ENCODE measurements at places on chromosomes 2 and 18.

- peaks cover 15% of the 10 kb centered on the region for H3K4me1 ChIP-seq
- H3K36me3 ChIP-seq = peaks cover 7% of the 10 kb centered on the region
- H3K4me3 ChIP-seq = peak overlapping the region; percentile 91
These were observed 492 bp downstream of the KIF5C start for GRCh38 chr2:148875387-148876051.

DNA sequence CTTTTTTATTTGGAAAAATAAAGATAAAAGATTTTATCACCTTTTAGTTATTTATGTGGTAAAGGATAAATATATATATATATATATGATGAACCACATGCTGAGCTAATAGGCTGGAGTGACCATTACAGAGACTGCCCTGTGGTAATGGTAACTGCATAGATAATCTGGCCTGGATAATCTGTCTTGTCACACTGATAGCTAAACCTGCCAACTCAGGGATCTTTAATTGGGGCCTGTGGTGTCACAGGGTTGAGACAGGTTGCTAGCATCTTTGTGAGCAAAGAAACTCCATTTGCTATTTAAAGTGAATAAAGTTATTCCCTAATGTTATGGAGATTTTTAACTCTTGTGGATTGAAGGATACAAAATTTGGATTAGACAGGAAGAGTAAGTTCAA, 203.0 kb downstream of the PHLPP1 start:
- H3K4me3 ChIP-seq = no peak overlapping the region
- no peaks in the 10 kb centered on the region for H3K4me1 ChIP-seq
- H3K27me3 ChIP-seq = no peaks in the 10 kb centered on the region
- H3K36me3 ChIP-seq = peaks cover 4% of the 10 kb centered on the region
- no peak overlapping the region for H3K27ac ChIP-seq

DNA sequence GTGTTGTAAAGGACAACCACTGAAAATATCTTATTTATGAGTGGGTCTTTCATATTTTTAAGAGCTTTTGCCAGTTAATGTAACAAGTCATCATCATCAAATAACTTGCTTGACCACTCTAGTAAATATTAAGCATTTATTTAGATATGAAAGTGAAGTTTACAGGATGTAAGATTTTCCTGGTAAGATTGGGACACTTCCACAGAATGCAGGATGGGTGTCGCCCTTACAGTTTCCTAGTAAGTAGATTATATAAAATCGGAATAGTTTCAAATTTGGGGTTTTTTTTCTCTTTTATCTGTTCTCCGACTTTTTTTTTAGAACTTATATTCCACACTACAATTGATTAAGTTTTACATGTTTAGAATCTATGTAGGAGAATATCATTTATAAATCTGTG, 14.8 kb upstream of the SLC40A1 start:
- no peak overlapping the region for H3K4me3 ChIP-seq
- peaks cover 5% of the 10 kb centered on the region for H3K27me3 ChIP-seq
- H3K36me3 ChIP-seq = no peaks in the 10 kb centered on the region
- H3K4me1 ChIP-seq = peaks cover 10% of the 10 kb centered on the region
- no peak overlapping the region for H3K27ac ChIP-seq

GRCh38 chr2:66571918-66572317, 137.0 kb downstream of the MEIS1 start:
- no peak overlapping the region for H3K27ac ChIP-seq
- no peaks in the 10 kb centered on the region for H3K4me1 ChIP-seq
- no peak for DNase-seq

- H3K4me3 ChIP-seq = no peak overlapping the region
- no peak overlapping the region for H3K27ac ChIP-seq
- no peak for DNase-seq
- peaks cover 10% of the 10 kb centered on the region for H3K27me3 ChIP-seq
- no peaks in the 10 kb centered on the region for H3K36me3 ChIP-seq
- H3K4me1 ChIP-seq = no peaks in the 10 kb centered on the region
These were observed 470.7 kb downstream of the LPIN1 start for GRCh38 chr2:12217175-12217574.

GRCh38 chr2:147631294-147631693, 213.5 kb upstream of the ACVR2A start:
- H3K27ac ChIP-seq = peak overlapping the region; percentile 74
- peaks cover 29% of the 10 kb centered on the region for H3K4me1 ChIP-seq
- peak overlapping the region; percentile 10 for H3K4me3 ChIP-seq
- DNase-seq = no peak

GRCh38 chr18:13217466-13217961, 1.0 kb upstream of the LDLRAD4 start:
- H3K27ac ChIP-seq = no peak overlapping the region
- H3K36me3 ChIP-seq = peaks cover 2% of the 10 kb centered on the region
- H3K27me3 ChIP-seq = peaks cover 28% of the 10 kb centered on the region
- peak; percentile 50 for DNase-seq
- H3K4me1 ChIP-seq = peaks cover 31% of the 10 kb centered on the region
- no peak overlapping the region for H3K4me3 ChIP-seq

- peaks cover 6% of the 10 kb centered on the region for H3K4me1 ChIP-seq
- no peak for DNase-seq
- H3K27me3 ChIP-seq = no peaks in the 10 kb centered on the region
These were observed 66.5 kb downstream of the GLS start for GRCh38 chr2:190947141-190947540.

GRCh38 chr18:47246027-47246971, 5.2 kb downstream of the SKOR2 start:
- peak overlapping the region; percentile 80 for H3K27ac ChIP-seq
- peaks cover 5% of the 10 kb centered on the region for H3K4me1 ChIP-seq
- peaks cover 63% of the 10 kb centered on the region for H3K27me3 ChIP-seq
- no peak overlapping the region for H3K4me3 ChIP-seq
- no peak for DNase-seq
- peaks cover 4% of the 10 kb centered on the region for H3K36me3 ChIP-seq

- no peak overlapping the region for H3K27ac ChIP-seq
- no peaks in the 10 kb centered on the region for H3K27me3 ChIP-seq
- no peak for DNase-seq
- no peaks in the 10 kb centered on the region for H3K4me1 ChIP-seq
- H3K36me3 ChIP-seq = peaks cover 8% of the 10 kb centered on the region
- no peak overlapping the region for H3K4me3 ChIP-seq
These were observed 66.4 kb downstream of the MRPS9 start for GRCh38 chr2:105104208-105104731.

GRCh38 chr18:80247393-80247841, at the start of gene PARD6G:
TSS of gene PARD6G (minus strand) at chr18:80247514. CDS start at chr18:80247348, 166 bp downstream.
- peak within 1 kb of the TSS; percentile 42 for H3K4me3 ChIP-seq
- H3K36me3 ChIP-seq = no peaks in the 10 kb centered on the region

- no peak overlapping the region for H3K4me3 ChIP-seq
- no peak overlapping the region for H3K27ac ChIP-seq
- no peaks in the 10 kb centered on the region for H3K4me1 ChIP-seq
- H3K27me3 ChIP-seq = peaks cover 17% of the 10 kb centered on the region
These were observed 256.1 kb upstream of the SIX2 start for GRCh38 chr2:45265336-45265735.

- H3K36me3 ChIP-seq = no peaks in the 10 kb centered on the region
- H3K4me3 ChIP-seq = no peak overlapping the region
- no peak for DNase-seq
- H3K27ac ChIP-seq = no peak overlapping the region
- no peaks in the 10 kb centered on the region for H3K4me1 ChIP-seq
- no peaks in the 10 kb centered on the region for H3K27me3 ChIP-seq
These were observed 71.5 kb upstream of the CTDP1 start for GRCh38 chr18:79608069-79608468.

- peaks cover under 1% of the 10 kb centered on the region for H3K36me3 ChIP-seq
- H3K27me3 ChIP-seq = peaks cover 8% of the 10 kb centered on the region
- no peak for DNase-seq
- peaks cover 40% of the 10 kb centered on the region for H3K4me1 ChIP-seq
- no peak overlapping the region for H3K4me3 ChIP-seq
These were observed 136.3 kb downstream of the ZEB2 start for GRCh38 chr2:144383571-144384100.

DNA sequence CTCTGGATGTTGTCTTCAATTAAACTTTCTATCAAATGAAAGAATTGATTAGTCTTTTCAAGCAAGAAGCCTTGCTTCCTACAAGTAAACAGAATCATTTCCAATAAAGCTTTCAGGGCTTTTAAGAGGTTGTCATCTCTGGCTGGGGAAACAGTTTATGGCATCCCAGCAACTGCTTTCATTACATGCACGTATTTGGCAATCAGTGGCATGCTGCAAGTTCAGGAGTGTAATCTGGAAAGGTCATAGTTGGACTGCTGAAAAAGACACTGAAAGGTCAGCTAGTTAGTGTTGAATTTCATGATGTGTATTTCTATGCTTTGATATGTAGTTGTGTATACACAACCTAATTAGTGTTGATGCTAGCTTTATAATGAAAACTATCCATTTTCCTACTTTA, 332.9 kb downstream of the DSC3 start:
- H3K27ac ChIP-seq = no peak overlapping the region
- no peaks in the 10 kb centered on the region for H3K4me1 ChIP-seq
- no peaks in the 10 kb centered on the region for H3K36me3 ChIP-seq

DNA sequence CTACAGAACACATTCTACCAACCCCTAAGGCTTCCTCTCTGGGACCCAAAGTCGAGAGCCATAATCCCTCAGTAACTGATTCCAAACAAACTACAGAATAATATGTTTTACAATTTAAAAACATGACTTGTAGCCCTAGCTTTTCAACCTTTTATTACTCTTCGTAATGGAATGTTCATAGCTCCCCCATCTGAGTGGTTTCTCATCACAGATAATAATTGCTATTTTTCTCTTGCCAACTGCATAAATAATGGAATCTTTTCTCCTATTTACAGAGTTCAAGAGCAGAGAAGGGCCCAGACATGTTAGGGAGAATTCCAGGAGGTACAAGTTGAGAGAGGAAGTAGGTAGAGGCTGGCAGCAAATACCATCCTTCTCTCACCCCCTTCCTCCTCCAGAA, 59.9 kb upstream of the CERS6 start:
- H3K4me1 ChIP-seq = no peaks in the 10 kb centered on the region
- H3K36me3 ChIP-seq = no peaks in the 10 kb centered on the region
- no peak for DNase-seq
- no peak overlapping the region for H3K4me3 ChIP-seq
- peaks cover 26% of the 10 kb centered on the region for H3K27me3 ChIP-seq

- H3K36me3 ChIP-seq = no peaks in the 10 kb centered on the region
- no peaks in the 10 kb centered on the region for H3K27me3 ChIP-seq
- no peak for DNase-seq
- peaks cover 9% of the 10 kb centered on the region for H3K4me1 ChIP-seq
- H3K4me3 ChIP-seq = no peak overlapping the region
- no peak overlapping the region for H3K27ac ChIP-seq
These were observed 62.2 kb downstream of the SPIRE1 start for GRCh38 chr18:12595571-12596255.

GRCh38 chr18:30639361-30639760, 403.2 kb downstream of the DSC3 start:
- no peaks in the 10 kb centered on the region for H3K4me1 ChIP-seq
- H3K36me3 ChIP-seq = no peaks in the 10 kb centered on the region
- no peak overlapping the region for H3K27ac ChIP-seq
- H3K4me3 ChIP-seq = no peak overlapping the region

DNA sequence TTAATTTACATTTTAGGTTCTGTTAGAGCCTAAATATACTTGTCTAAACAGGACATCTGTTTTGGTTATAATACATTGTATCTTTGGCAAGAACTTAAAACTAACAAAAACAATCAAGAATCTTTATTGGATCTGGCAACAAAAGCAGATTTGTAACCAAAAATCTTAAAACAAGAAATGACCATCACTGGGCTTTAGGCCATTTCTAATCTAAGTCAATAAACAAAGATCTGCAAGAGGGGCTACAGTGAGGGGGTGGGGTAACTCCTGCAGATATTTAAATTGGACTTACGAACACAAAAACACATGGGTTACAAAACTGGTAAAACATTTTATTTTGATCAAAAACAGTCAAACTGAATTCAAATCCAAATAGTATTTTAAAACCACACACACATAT, 77.3 kb downstream of the SRBD1 start:
- no peaks in the 10 kb centered on the region for H3K27me3 ChIP-seq
- H3K27ac ChIP-seq = no peak overlapping the region
- no peaks in the 10 kb centered on the region for H3K4me1 ChIP-seq
- no peak for DNase-seq

DNA sequence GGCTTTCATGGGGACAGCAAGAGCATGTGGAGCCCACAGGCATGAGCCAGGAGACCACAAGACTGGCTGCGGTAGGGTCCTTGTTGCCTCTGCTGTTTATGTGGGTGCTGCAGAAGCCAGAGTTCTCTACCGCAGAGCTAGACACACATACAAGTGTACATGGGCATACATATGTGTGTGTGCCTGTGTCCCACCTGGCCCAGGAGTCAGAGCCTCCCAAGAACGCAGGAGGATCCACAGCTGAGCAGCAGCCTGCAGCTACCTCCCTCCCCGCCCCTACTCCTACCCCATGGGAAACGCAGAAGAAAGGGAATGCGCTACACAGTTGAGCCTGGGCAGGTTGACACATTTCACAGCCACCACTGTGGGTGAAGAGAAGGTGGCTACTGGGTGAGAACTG, 438.1 kb upstream of the SMIM21 start:
- H3K27ac ChIP-seq = no peak overlapping the region
- H3K36me3 ChIP-seq = no peaks in the 10 kb centered on the region
- no peaks in the 10 kb centered on the region for H3K27me3 ChIP-seq
- H3K4me1 ChIP-seq = no peaks in the 10 kb centered on the region
- no peak for DNase-seq

DNA sequence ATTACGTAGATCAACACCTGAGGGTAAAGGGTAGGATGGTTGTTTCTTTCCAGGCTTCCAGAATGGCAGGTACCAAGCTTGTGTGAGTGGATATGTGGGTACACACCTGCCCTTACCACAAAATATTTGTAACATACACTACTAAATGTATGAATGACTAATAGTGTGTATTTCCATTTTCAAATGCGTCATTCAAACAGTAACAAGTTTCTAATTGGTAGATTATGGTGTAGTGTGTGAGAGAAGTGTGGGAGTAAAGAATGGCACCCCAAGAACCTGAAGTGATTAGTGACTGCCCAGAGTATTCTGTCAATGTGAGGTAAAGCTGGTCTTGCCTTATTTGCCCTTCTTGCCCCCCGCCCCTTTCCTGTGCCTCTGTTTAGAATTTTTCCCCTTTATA, 21.1 kb downstream of the AGPS start:
- no peaks in the 10 kb centered on the region for H3K27me3 ChIP-seq
- H3K4me3 ChIP-seq = no peak overlapping the region
- no peak for DNase-seq
- peaks cover 22% of the 10 kb centered on the region for H3K4me1 ChIP-seq
- H3K36me3 ChIP-seq = peaks cover 3% of the 10 kb centered on the region

GRCh38 chr2:38057651-38058410, 18.1 kb downstream of the CYP1B1 start:
- H3K4me3 ChIP-seq = no peak overlapping the region
- H3K36me3 ChIP-seq = peaks cover 2% of the 10 kb centered on the region
- H3K27me3 ChIP-seq = peaks cover 12% of the 10 kb centered on the region
- DNase-seq = no peak

DNA sequence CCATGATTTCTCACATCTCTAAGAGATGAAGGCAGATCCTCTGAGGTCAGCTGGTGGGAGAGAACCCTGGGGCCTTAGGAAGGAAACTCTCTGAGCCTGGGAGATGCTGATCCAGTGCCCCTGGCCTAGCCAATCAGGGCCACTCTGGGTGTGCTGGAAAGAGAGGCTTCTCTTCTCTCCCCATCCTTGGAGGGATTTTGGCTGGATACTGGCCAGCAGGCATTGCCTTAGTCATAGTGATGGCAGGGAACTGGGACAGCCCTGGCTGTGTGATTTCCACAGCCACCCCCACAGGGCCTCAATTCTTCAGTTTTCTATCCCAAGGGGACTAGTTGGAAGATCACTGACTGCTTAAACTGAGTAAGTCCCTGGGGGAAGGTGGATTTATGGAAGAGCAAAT, 26.6 kb upstream of the PLB1 start:
- peaks cover 44% of the 10 kb centered on the region for H3K4me1 ChIP-seq
- H3K4me3 ChIP-seq = no peak overlapping the region
- no peak for DNase-seq
- H3K36me3 ChIP-seq = peaks cover 2% of the 10 kb centered on the region

GRCh38 chr2:120241684-120242083, 11.0 kb upstream of the RALB start:
- H3K27me3 ChIP-seq = peaks cover 1% of the 10 kb centered on the region
- peaks cover 19% of the 10 kb centered on the region for H3K4me1 ChIP-seq
- DNase-seq = no peak
- no peak overlapping the region for H3K4me3 ChIP-seq

All from activated T-helper 1 cell treated with anti-CD3 and anti-CD28 coated beads, Interleukin-12 subunit alpha, Interleukin-12 subunit beta, Interleukin-2, Interleukin-4 antibody, amounts not matched to agents 30 ng/mL and 10 ng/mL and 1 ng/mL, durations not matched to agents 14 hours and 24 hours and 36 hours (primary cell).